ENCODE measurements at places on chromosomes 7 and 10.

GRCh38 chr10:114561008-114561523 lies 97.0 kb downstream of the ABLIM1 start:
- no peak for ATAC-seq

DNA sequence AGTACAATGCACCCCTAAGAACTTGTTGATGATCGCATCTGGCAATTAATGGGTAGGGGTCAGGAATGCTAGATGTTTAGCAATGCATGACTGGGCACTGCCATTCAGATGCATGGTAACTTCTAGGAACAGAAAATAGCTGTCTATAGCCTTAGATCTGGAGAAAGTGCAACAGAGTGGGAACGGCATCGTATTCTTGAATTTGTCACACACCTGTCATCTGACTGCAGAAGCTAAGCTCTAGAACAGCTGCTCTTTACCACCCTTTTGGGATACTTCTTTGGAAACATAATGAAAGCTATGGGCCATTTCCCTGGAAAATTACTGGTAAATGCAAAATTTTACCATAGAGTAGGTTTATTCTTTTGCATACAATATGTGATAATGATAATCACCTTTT lies 118.1 kb downstream of the SLC25A13 start:
- ATAC-seq = no peak

- no peak for ATAC-seq
These were observed 31.4 kb downstream of the RPA3 start for GRCh38 chr7:7686811-7687508.

DNA sequence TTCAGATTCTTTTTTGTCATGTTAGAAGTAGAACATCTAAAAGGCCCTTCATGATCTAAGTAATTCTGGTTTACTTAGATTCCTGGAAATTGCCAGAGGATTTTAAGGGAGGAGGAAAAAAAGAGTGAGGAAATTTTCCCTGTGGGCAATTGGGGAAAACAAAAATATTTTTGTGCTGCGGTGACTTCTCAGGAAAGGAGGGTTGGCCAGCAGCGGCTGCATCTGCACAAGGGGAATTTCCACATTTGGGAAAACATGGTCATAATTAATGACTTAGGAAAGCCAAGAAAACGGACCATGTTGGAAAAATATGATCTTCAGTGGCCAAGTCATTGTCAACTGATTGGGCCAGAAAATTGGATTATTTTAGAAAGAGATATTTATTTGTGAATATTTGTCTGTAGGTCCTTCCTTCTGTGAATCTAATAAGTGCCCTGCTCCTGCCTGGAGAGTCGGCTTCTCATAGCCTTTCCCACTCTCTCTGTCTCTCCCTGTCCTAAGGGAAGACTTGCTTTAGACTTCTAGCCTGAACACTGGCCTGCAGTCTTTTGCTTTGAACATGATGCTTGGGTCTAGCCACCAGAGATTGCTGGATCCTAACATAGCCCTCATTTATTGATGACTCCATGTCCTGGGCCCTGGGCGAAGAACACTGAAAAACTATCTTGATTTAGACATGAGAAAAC lies 124.2 kb upstream of the MKLN1 start:
- no peak for ATAC-seq

GRCh38 chr10:119301397-119301796 lies 94.0 kb downstream of the GRK5 start:
- ATAC-seq = peak; percentile 59

DNA sequence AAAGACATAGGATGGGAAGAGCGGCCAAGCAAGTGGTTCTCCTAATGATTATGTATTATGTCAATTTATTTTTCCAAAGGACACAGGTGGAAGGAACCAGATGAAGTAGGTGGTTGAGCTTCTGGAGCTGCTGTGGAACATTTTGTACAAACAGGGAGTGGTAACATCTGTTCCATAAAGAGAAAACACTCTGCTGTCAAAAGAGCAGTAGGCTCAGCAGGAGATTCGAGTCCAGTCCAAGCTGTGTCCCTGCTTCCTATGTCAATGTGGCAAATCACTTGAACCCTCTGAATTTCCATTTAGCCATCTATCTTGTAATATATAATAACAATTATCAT lies 448.0 kb upstream of the ANKRD30A start:
- no peak for ATAC-seq

GRCh38 chr10:86258499-86258898 lies 108.1 kb downstream of the GRID1 start:
- ATAC-seq = no peak

- no peak for ATAC-seq
These were observed 251.5 kb downstream of the BICC1 start for GRCh38 chr10:58764087-58764747.

- ATAC-seq = no peak
These were observed 29.6 kb downstream of the DMBT1 start for GRCh38 chr10:122590153-122590552.

- ATAC-seq = no peak
These were observed 47.1 kb upstream of the HYAL4 start for GRCh38 chr7:123797673-123798531.

DNA sequence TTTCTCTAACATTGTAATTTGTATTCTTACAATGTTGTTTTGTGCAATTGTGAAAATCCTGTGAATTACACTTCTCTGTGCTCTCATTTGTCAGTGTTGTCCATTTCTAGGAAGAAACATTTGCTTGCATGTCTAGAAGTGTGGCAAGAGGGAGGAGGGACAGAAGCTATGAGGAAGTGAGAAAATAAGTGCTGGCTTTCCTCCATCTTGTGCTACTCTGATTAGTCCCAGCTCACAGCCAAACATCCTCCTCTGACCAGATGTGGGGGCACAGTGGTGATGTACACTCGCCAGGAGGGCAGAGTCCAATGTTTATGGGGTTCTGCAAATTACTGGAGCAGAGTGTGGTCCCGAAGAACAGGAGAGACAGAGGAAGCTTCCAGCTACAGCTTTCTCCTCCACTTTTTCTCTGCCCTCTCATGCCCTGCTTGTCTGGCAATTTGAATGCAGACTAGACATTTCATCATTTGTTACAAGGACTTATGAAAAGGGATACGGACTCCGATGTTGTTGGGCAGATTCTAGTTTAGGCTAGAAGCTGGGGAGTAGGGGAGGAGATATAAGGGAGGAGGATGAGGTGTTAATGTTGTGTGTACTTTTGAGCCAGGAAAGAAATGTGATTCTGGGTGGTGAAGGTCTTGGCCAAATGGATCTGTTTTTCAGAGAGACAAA lies 131.0 kb upstream of the C1GALT1 start:
- ATAC-seq = no peak

GRCh38 chr10:52759154-52759553 lies 13.4 kb downstream of the MBL2 start:
- no peak for ATAC-seq

GRCh38 chr7:40570223-40570622 lies 435.4 kb downstream of the SUGCT start:
- ATAC-seq = no peak

DNA sequence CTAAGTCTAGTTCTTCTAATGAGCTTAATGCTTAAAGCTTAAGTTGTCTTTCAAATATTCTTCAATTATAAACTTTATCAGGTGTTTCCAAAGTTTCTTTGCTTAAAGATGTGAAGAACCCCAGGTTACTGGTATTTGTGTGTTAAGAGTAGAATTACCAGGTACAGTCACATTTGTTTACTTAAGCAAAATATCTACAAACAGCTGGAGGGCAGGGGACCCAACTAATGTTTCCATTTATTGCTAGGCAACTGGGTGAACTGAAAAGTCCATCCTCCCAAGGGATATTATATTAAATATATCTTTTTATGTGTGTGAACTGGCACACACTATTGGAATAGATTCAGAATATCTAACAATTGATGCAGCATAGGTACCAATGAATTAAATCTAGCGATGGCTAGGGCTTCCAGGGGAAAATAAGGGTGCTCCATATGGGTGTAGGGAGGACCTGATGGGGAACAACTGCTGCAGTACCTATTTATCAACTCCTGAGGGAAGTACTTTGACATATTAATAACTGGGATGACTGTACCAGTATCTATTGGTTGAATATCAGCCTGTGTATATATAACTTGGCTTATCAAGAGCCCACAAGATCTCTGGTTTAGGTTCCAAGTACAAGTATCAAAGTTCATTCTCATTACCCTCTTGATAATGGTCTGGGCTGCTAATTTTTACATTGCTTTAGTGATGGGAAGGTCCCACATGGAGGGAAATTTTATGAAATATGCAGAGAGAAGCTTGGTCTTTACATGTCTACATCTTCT lies 10.3 kb upstream of the AGR3 start:
- no peak for ATAC-seq

DNA sequence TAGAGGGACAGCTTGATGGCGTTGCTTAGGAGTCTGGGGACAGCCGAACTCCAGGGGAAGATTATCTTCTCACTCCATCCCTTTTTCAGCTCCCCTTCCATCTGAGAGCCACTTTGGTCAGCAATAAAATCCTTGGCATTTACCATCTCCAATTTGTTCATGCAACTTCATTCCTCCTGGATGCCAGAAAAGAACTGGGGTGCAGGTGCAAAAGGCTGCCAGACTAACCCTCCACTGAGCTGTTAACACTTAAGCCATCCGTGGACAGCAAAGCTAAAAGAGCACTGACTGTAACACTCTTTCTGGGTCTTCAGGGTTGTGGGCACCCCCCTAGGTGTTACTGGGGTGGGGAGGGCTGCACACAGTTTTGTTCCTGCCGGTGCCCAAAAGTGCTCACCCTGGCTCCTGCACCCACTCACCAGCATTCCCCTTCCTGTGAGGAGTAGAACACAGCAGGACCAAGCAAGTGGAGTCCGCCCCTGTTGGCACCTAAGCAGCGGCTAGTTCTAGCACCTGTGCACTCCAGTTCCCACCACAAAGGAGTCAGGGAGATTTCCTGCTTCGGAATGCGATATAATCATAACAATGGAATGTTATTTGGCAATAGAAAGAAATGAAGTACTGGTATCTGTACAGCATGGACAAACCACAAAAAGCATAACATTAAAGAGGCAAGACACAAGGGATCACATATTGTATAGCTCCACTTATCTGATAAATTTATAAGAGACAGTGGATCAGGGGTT lies 95.1 kb downstream of the NPY start:
- ATAC-seq = no peak

DNA sequence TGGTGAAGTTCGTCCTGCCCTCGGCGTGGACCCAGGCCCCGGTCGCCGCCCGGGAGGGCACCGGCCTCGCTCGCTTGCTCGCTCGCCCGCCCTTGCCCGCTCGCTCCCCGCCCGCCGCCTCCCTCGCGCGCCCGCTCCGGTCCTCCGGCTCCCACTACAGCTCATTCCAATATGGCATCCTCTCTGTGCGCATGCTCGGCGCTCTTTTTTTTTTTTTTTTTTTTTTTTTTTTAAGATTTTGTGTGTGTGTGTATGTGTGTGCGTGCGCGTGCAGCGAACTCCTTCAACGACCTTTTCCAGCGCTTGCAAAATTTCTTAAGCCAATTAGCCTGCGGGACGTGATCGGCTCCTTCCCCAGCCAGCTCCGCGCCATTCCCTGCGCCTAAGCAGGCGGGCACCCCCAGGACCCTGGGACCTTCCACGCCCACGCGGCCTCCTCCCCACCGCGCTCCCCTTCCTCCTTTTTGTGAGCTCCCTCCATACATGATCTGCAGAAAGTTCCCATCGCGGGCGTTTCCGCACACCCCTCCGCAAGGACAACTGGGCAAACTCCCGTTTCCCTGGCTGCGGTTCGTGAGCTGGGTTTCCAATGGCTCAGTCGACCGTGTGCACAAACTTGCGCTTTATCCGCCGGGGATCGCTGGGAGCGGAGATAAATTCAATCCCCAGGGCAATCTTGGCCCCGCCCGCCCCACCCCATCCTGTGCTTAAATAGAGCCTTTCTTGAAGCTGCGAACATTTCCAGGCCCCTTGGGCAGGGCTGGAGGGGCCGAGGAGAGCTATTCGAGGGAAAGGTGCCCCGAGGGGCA lies at the start of gene SFMBT2:
Gene SFMBT2 (minus strand): TSS at position 173 of the 809 bp plus-strand sequence. CDS start 29,136 bp downstream, outside the sequence.
- peak; percentile 54 for ATAC-seq

DNA sequence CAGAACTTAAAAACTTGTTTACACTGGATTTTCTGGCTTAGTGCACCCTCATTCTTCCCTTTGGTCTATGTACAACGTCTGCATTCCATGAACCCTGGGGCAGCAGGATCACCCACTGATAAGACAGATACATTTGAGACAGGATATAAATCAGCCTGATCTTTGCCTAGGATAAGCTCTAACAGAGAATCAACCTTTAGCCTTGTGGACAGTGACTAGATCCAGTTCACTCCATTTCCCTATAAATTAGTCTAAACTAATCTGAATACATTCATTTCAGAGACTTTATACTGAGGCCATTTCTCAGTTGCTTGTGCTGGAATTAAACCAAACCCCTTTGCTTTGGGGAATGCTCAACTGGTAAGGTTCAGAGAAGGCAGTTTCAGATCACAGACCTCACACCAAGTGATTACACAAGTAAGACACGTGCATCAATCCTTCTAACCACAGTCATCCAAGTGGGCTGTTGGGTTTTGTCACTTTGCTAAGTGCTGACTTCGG lies 639.8 kb upstream of the FZD8 start:
- ATAC-seq = no peak

DNA sequence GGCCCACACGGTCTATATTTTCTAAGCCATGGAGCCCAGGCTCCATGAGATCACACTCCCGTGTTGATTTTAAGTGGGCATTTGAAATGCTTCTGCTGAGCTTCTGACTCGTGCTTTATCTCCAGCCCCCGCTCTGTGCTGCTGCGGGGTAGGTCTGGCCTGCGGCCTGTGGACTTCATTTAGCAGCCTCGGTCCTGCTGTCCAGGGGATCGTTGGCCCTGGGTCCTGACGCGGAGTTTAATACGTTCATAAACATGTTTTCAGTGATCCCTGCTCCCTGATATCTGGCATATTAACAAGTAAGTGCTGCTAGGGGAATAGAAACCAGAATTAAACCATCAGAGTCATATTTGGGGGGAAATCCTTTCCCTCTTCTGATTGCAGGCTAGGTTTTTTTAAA lies 540.3 kb upstream of the MGMT start:
- ATAC-seq = no peak

DNA sequence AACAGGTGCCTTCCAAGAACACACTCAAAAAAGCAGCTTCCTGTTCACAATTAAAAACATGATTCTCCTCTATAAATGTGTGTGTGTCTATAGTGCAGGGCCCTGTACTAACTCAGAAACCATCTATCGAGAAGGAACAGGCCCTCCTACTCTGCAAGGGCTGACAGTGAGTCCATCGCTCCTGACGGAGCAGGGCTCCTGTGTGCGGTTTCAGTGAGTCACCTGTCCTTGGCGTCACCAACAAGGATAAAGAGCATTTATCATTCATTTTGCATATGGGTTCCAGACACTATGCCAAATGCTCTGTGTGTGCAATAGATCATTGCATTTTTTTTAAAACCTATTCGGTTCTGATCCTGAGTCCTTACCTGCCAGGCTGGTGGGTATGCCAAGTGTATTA lies 63.7 kb downstream of the TACC2 start:
- ATAC-seq = no peak

- ATAC-seq = peak; percentile 95
These were observed 13.1 kb upstream of the ZMIZ2 start for GRCh38 chr7:44735403-44736165.

DNA sequence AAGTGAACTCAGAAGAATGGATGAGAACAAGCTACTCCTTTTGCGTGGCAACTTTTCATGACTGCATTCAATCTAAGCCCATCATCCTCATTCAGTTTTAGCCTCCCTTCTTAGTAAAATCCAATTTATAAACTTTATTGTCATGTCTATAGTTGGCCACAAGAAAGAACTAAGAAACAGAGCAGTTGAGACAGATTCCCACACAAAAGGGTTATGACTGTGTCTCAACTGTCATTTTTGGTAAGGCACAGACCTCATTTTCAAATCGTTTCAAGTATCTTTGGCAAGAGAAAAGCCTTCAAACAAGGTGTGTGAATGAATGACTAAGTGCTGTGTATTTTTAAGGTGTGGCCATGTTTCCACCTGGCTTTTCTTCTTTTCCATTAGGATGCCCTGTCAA lies 84.2 kb upstream of the CREB5 start:
- ATAC-seq = peak; percentile 42

Data from activated T-helper 17 cell treated with anti-CD3 and anti-CD28 coated beads, Interleukin-2, amount 50 U/mL, for 72 hours (primary cell).